ENCODE measurements at places on chromosomes 13 and 19.

GRCh38 chr19:32240316-32240715 lies 105.1 kb upstream of the ZNF507 start:
- no peak for DNase-seq

DNA sequence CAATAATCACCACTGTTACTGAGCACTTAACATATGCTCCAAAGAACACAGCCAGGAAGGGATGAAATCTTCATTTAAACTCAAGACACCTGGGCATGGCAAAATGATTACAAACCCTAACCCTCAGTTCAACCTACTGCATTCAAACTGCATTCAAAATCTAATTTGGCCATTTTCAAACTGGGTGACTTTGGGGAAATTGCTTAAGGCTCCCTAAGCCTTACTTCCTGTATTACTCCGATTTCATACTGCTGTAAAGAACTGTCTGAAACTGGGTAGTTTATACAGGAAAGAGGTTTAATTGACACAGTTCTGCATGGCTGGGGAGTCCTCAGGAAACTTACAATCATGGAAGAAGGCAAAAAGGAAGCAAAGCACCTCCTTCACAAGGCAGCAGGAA lies 50.4 kb downstream of the CBY2 start:
- DNase-seq = no peak

- DNase-seq = no peak
These were observed 153.8 kb upstream of the UQCRFS1 start for GRCh38 chr19:29366757-29367156.

- no peak for DNase-seq
These were observed 133.4 kb downstream of the GPC6 start for GRCh38 chr13:93360021-93360420.

- no peak for DNase-seq
These were observed 2.9 kb upstream of the IRS2 start for GRCh38 chr13:109789262-109789661.

DNA sequence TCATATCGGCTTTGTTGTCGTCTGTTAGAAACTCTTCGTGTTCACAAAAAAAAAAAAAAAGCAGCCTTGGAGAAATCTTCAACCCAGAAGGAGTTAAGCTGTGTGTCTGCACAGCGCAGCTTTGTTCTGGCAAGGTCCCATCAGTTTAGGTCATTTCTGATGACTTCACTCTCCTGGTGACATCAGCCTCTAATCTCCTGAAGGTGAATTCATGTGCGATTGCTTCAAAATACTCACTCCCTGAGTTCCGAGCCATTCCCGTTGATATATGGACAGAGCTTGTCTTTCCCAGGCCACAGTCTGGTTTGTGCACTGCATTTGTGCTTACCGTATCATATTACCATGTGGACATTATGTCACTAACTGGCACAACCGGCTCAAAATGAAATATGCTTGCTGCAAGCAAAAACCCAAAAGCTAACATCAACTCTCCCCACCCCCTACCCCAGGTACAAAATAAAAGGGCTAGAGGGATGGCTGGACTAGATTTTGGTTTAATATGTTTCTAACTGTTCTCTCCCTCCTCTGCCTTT lies 342.4 kb downstream of the KCNRG start:
- DNase-seq = peak; percentile 80

- peak; percentile 53 for DNase-seq
These were observed 112.3 kb downstream of the VWA8 start for GRCh38 chr13:41848435-41849255.

- DNase-seq = peak; percentile 47
These were observed 3.9 kb upstream of the GPR183 start for GRCh38 chr13:99311137-99311536.

- DNase-seq = no peak
These were observed 23.0 kb upstream of the PSG2 start for GRCh38 chr19:43105496-43105895.

- DNase-seq = no peak
These were observed 2.2 kb upstream of the TNFSF13B start for GRCh38 chr13:108267347-108267746.

All from fibroblast of skin of right quadriceps (primary cell).